ENCODE measurements at places on chromosomes 5 and 9. TPM values are rescaled to one million over a fixed set of nuclear protein-coding genes. Genes with fewer than 3 reads are reported as not detected.

DNA sequence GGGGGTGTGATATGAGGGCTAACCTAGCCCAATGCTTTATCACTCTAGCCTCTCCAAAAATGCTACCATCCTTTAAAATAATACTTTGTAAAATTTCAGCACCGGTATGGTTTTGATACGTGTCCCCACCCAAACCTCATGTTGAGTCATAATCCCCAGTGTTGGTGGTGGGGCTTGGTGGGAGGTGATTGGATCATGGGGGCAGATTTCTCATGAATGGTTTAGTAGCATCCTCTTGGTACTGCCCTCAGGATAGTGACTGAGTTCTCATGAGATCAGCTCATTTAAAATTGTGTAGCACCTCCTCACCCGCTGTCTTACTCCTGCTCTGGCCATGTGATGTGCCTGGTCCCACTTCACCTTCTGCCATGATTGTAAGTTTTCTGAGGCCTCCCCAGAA, 35.0 kb upstream of the ANKH start:
- H3K4me1 ChIP-seq, result peaks cover 2% of the 10 kb centered on the region
- H3K27ac ChIP-seq, result no peak overlapping the region
- H3K36me3 ChIP-seq, result no peaks in the 10 kb centered on the region
- H3K4me3 ChIP-seq, result no peak overlapping the region
- H3K27me3 ChIP-seq, result peaks cover 16% of the 10 kb centered on the region

GRCh38 chr5:9288234-9288633, 257.6 kb downstream of the SEMA5A start:
- DNase-seq, result no peak
- no peak overlapping the region for H3K4me3 ChIP-seq
- no peaks in the 10 kb centered on the region for H3K4me1 ChIP-seq
- no peaks in the 10 kb centered on the region for H3K27me3 ChIP-seq
- no peaks in the 10 kb centered on the region for H3K36me3 ChIP-seq

- peak overlapping the region; percentile 58 for H3K4me3 ChIP-seq
- DNase-seq, result no peak
- H3K36me3 ChIP-seq, result peaks cover 18% of the 10 kb centered on the region
- H3K4me1 ChIP-seq, result peaks cover 89% of the 10 kb centered on the region
- H3K27me3 ChIP-seq, result no peaks in the 10 kb centered on the region
- peak overlapping the region; percentile 96 for H3K27ac ChIP-seq
Measured at GRCh38 chr5:111234125-111234524, 9.9 kb downstream of the CAMK4 start.

DNA sequence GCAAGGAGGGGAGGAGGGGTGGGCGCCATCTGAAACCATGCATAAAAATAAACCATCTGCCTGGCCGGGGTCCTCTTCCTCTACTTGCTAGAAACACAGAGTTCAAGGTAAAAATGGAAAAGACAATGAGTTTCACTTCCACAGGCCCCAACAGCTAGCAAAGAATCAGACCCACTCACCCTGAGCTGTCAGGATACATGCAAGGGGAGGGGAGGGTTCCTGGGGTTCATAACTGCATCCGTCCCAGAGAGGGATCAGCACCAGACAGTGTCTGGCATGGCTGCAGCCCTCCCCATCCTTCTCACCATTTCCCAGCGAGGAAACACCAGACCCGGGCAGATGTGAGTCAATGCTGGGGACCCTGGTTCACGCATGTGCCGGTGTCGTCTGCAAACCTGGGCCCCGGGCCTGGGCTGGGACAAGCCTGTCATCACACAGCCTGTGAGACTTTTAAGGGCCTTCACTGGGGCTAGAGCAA, 55.4 kb downstream of the SEMA4D start:
- H3K27ac ChIP-seq, result peak overlapping the region; percentile 60
- H3K4me1 ChIP-seq, result peaks cover 90% of the 10 kb centered on the region
- H3K36me3 ChIP-seq, result peaks cover 38% of the 10 kb centered on the region
- DNase-seq, result no peak
- no peak overlapping the region for H3K4me3 ChIP-seq

The CARTPT gene
- not detected for total RNA-seq

The SURF1 gene
- 35.6 TPM for total RNA-seq

The OR1N1 gene
- total RNA-seq, result not detected

The CRAT gene
- 17.6 TPM for total RNA-seq
